ENCODE measurements at places on chromosomes 16 and 17.

- no peak overlapping the region for H3K27ac ChIP-seq
- H3K27me3 ChIP-seq = no peaks in the 10 kb centered on the region
- no peak for DNase-seq
- H3K4me1 ChIP-seq = peaks cover 18% of the 10 kb centered on the region
- H3K36me3 ChIP-seq = peaks cover 3% of the 10 kb centered on the region
Measured at GRCh38 chr16:85086347-85087291, 25.7 kb downstream of the CIBAR2 start.

DNA sequence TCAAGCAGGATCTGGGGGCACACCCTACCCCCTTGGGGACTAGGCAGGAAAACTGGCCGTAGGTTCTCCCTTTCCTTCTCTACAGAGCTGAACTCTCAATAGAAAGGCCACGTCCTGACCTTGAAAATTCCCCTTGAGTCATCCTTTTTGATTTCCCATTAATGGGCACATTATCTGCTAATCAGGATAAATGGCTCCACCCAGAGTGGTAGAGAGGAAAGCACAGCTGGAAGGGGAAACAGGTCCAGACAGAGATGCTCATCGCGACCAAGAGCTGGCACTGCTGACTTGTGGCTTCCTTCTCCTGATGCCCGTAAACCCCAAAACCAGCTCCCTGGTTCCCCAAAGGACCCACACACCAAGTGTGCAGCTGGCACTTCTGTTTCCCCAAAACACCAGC, 206.5 kb upstream of the CDH5 start:
- no peak for DNase-seq
- H3K4me1 ChIP-seq = peaks cover 31% of the 10 kb centered on the region
- no peak overlapping the region for H3K27ac ChIP-seq
- H3K36me3 ChIP-seq = no peaks in the 10 kb centered on the region

DNA sequence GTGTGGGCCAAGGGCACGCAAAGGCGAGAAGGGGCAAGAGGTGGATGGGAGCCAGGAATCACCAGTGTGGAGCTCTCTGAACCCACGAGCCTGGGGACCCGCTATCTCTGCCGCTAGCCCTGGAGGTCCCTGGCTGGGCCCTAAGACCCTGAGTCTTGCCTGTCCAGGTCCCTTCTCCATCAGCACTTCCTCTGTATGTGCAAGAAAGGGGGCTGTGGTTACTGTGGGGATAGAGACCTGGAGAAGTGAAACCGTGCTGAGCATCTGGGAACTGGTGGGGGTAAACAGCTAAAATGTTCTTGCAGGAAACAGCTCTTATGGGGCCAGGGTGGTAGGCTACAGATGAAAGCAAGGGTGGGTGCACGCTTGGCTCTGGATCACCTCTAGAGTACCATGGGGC, 3.1 kb downstream of the SPNS3 start:
- H3K27ac ChIP-seq = no peak overlapping the region
- DNase-seq = no peak
- no peak overlapping the region for H3K4me3 ChIP-seq

GRCh38 chr16:84307209-84307954, 12.7 kb downstream of the WFDC1 start:
- H3K27me3 ChIP-seq = peaks cover 52% of the 10 kb centered on the region
- no peaks in the 10 kb centered on the region for H3K36me3 ChIP-seq
- H3K4me1 ChIP-seq = peaks cover 3% of the 10 kb centered on the region
- no peak for DNase-seq
- no peak overlapping the region for H3K4me3 ChIP-seq
- H3K27ac ChIP-seq = no peak overlapping the region

DNA sequence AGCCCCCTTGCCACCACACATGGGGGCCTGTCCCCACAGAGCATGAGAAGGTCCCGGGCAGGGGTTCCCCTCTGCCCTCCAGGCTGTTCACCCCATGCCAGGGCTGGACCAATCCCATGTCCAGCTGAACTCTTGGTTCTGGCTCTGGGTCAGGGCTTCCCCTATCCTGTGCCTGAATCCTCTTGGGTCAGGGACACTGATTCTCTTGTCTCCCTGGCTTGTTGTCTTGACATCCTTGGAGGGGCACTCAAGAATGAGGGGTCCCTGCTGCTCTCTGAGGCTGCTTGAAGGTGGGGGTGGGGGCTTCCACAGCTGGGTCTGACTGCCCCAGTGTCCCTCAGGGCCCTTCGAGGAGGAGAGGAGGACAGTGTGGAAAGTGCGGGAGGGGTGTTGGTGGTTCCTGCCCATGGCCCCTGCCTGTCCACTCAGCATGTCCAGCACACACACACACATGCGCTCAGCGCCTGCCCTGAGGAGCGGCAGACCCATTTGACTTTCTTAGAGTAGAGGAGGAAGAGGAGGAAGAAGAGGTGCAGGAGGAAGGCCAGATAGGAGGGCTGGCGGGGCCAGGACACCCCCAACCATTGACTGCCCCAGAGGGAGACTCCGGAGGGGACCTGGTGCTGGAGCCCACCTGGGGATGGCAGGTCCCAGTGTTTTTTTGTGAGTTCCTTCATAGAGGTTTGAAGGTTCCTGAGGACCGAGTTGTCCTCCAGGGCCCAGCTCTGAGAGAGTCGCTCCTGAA, 47.0 kb downstream of the TNFRSF13B start:
- no peaks in the 10 kb centered on the region for H3K4me1 ChIP-seq
- peaks cover 12% of the 10 kb centered on the region for H3K27me3 ChIP-seq
- no peak overlapping the region for H3K27ac ChIP-seq
- DNase-seq = no peak
- H3K4me3 ChIP-seq = no peak overlapping the region

DNA sequence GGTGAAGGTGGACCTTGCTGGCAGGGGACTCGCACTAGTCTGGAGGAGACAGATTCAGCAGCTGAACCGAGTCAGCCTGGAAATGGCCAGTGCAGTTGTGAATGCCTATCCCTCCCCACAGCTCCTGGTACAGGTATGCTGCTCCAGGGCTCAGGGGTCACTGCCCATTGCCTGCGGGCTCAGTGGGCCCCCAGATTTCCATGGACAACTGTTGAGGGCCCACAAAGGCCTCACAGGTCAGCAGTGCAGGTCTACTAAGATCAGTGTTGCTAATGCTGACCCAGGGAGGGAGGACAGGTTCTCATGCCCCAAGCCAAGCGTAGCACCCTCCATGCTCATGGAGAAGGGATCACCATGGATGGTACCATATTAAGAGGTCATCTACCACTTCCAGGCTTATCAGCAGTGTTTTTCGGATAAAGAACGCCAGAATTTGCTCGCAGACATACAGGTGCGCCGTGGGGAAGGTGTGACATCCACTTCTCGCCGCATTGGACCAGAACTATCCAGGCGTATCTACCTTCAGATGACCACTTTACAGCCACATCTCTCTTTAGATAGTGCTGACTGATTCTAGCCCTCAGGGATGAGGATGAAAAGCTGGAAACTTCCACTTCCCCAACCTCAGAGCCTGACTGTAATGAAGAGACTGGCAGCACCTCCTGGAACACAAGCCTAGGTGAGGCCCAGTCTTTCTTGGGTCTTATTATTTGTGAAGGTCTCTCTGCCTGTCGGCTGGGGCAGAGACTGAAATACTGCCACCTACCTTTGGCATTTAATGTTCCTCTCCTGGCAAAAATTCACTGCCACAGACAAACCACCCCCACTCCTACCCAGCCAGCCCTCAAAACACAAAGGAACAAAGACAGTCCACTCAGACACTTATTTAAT, 7.6 kb downstream of the EME1 start:
- H3K27me3 ChIP-seq = no peaks in the 10 kb centered on the region
- H3K4me1 ChIP-seq = peaks cover 2% of the 10 kb centered on the region
- H3K4me3 ChIP-seq = no peak overlapping the region
